ENCODE measurements at places on chromosomes 2 and 18. TPM values are rescaled to one million over a fixed set of nuclear protein-coding genes. Genes with fewer than 3 reads are reported as not detected.

Gene CYP26B1
- 0.51 TPM for total RNA-seq

Gene BARD1
- total RNA-seq = 30.3 TPM

Gene AGXT
- not detected for total RNA-seq

Gene STEAP3
- total RNA-seq = 13.7 TPM

Gene MDH1B
- 1.8 TPM for total RNA-seq

Gene FEV
- total RNA-seq = not detected

Gene SERPINB4
- total RNA-seq = not detected

Gene CCDC195
- total RNA-seq = not detected

Gene SNORC
- total RNA-seq = 0.83 TPM

Gene SIX3
- total RNA-seq = not detected

Gene UGP2
- total RNA-seq = 81.2 TPM

Gene ASB18
- not detected for total RNA-seq

Gene MC5R
- total RNA-seq = not detected

Gene DES
- 69.3 TPM for total RNA-seq

Gene MC2R
- total RNA-seq = not detected

Gene KCNF1
- total RNA-seq = 2.6 TPM

Gene TEKT4
- total RNA-seq = not detected

Gene COX7A2L
- total RNA-seq = 270 TPM

Gene EFR3B
- 0.51 TPM for total RNA-seq

Gene ARHGAP15
- total RNA-seq = not detected

Gene ASPRV1
- 0.33 TPM for total RNA-seq

Gene PRKAG3
- total RNA-seq = 0.26 TPM

Gene ERFE
- total RNA-seq = 1.5 TPM

Gene DSG3
- total RNA-seq = not detected

Gene UBXN2A
- total RNA-seq = 13.9 TPM

Gene RTP5
- total RNA-seq = not detected

Gene GALR1
- not detected for total RNA-seq

Gene RESP18
- total RNA-seq = not detected

Gene GPR55
- total RNA-seq = not detected

Gene CDKL4
- total RNA-seq = 3.0 TPM

Gene DNAJC5G
- total RNA-seq = not detected

Gene PRSS56
- not detected for total RNA-seq

Gene IL36G
- total RNA-seq = not detected

Gene CHCHD5
- 11.0 TPM for total RNA-seq

Gene C2orf78
- total RNA-seq = not detected

Gene COL4A3
- 0.33 TPM for total RNA-seq

Gene FNDC4
- total RNA-seq = 18.3 TPM

Gene FBXO48
- 0.26 TPM for total RNA-seq

Gene MC4R
- total RNA-seq = not detected

Gene CCDC148
- 1.0 TPM for total RNA-seq

Gene CASP10
- total RNA-seq = 8.1 TPM

Gene CSRNP3
- 0.66 TPM for total RNA-seq

Gene RTKN
- total RNA-seq = 11.8 TPM

Gene ALLC
- total RNA-seq = not detected

Gene INPP4A
- total RNA-seq = 26.1 TPM

Gene PSTPIP2
- 8.2 TPM for total RNA-seq

Gene CPS1
- total RNA-seq = 25.7 TPM

Gene IL1B
- 0.26 TPM for total RNA-seq

Gene CD226
- total RNA-seq = 0.33 TPM

Gene LRRC30
- total RNA-seq = not detected

Gene CMPK2
- 0.26 TPM for total RNA-seq

Gene CROCC2
- total RNA-seq = 0.51 TPM

Gene YPEL5
- 159 TPM for total RNA-seq

Gene WDR54
- 27.1 TPM for total RNA-seq

Gene TMEM169
- total RNA-seq = 0.26 TPM

Gene BOLL
- total RNA-seq = not detected

Gene WDR7
- total RNA-seq = 19.0 TPM

Gene TRMT61B
- 14.4 TPM for total RNA-seq
